ENCODE measurements at places on chromosomes 11 and 22.

- DNase-seq: no peak
These were observed 121.9 kb upstream of the MTMR2 start for GRCh38 chr11:96045622-96046456.

- no peak for DNase-seq
These were observed at the start of gene KCNA4 for GRCh38 chr11:30016588-30017363. Gene KCNA4 (minus strand): TSS chr11:30017030. CDS start chr11:30012678, 4,352 bp downstream.

DNA sequence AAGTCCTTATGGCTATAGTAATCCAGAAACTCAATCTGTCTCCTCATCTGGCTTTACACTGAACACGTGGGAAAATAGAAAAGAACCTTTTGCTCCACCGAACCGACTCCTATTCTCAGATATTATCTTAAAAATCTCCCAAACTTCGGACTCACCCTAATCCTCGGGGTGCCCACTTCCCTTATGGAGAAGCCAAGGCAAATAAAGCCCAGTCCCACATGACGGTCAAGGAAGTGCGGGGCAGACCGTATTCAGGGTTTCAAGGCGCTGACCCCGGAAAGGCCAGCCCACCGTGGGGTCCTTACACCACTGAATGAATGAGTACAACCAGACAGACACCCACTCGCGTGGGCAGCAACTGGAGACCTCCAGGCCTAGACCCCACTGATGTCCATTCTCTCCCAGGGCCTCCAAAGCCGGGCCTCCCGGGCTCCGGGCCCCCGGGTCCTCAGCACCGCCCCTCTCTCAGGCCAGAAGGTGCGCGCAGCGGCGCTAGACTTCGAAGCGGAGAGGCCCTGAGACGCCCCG is 489 bp downstream of the NUP98 start:
- no peak for DNase-seq

DNA sequence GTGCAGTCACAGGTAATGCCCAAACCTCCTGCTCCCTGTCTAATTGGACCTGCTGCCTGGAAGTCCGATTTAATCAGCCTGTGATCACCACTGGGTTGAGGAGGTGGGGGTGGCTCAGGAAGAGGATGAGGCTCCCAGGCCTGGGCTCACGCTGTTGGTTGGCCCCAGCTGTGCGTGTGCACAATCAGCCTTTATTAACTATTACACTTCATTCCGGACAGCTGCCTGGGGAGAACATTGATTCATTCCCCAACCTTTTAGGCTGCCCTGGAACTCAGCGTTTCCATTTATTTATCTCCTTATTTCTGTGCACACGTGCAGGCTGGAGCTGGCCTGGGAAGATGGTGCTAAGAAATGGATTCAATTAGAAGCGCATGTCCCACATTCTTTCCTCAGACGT is 123.4 kb downstream of the DSCAML1 start:
- DNase-seq: no peak

- DNase-seq: no peak
These were observed 14.8 kb downstream of the FAM181B start for GRCh38 chr11:82718821-82719220.

GRCh38 chr11:4054643-4055042 is 40.0 kb upstream of the RRM1 start:
- DNase-seq: no peak

DNA sequence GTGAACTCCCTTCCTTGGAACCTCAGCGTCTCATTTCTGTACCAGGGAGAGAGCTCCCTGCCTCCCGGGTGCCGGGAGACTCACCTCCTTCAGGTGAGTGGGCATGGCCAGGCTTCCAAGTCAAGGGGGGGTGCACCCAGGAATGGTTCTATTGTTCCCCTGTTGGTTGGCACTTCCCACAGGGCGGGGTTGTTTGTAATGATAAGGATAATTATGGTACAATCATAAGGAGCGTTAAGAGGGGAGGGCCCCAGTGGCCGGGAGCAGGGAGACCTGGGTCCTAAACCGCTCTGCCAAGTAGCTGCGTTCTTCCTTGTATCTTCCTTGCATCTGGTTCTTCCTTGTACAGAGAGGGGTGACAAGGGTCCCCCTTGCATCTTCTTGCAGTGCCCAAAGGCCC is 79.1 kb downstream of the LRRC32 start:
- no peak for DNase-seq

DNA sequence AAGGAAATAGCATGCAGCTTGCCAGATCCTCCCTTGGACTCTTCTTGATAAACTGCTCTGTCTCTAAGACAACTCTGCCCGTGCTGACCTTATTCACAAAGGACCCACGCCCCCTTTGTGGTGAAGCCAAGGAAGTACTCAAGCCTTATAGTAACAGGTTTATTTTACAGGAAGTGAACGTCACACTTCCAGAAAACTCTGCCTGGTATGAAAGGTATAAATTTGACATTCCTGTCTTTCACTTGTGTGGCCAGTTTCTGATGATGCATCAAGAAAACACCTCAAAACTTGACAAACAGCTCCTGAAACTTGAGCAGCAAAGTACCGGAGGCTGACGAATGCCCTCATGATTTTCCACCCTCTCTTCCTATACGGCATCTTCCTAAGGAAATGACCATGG is 12.5 kb upstream of the PELI3 start:
- no peak for DNase-seq

DNA sequence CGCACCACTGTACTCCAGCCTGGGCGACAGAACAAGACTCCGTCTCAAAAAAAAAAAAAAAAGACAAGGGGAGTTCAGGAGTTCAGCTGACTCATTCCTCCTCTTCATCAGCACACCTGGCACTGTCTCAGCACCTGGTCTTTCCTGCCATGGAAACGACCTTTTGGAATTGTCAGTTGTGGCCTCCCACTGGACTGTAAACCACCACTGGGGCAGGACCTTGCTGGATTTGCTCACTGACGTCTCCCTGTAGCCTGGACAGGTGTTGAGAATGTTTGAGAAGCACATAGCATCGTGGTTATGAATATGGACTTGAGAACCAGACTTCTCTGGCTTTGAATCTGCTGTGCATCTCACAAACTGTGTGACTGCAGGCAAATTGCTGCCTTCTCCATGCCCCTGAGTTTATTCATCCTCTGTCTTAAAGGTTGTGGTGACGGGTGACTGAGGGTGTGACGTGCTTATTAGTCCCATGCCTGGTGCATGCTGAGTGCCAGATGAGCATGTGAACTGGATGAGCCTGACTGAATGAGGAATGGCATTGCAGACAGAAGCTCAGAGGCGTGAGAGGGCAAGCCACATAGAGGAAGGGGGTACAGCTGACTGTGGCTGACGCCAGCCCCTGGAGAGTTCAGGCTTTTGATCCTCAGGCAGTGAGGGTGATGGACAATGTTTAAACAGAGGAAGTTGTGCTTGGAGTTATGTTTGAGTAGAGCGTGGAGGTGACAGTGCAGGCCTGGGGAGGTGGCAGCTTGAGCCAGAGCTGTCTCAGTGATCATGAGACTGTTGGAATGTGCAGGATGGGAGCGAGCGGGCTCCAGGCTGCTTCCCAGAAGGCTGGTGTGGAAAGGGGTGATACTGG is 12.7 kb downstream of the TOM1 start:
- DNase-seq: no peak

DNA sequence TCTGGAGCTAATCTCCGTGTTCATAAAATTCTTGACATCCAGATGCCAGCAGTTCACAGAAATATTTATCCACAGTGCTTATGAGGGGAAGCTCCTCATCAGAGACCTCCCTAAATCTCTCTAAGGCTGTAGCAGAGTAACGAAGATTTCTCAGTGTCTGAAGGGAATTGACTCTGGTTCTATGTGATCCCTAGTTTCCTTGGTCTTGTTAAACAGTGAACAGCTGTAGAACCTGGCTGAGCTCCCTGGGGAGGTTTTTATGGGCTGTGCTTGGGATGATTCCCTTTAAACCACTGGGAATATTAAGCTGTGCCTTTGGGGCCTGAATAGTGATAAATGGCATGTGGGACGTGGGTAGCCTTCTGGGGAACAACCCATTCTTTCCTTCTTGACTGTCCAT is 43.7 kb upstream of the ARHGAP20 start:
- DNase-seq: no peak

DNA sequence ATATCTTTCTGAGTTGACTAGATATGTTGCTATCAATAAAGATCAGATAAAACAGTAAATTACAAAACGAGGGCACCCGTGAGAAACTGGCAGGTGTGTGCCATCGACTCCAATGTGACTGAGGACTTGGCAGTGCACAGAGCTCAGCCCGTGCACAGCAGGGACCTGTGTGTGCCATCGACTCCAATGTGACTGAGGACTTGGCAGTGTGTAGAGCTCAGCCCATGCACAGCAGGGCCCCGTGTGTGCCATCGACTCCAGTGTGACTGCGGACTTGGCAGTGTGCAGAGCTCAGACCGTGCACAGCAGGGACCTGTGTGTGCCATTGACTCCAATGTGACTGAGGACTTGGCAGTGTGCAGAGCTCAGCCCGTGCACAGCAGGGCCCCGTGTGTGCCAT is 347.2 kb upstream of the B3GAT1 start:
- no peak for DNase-seq

DNA sequence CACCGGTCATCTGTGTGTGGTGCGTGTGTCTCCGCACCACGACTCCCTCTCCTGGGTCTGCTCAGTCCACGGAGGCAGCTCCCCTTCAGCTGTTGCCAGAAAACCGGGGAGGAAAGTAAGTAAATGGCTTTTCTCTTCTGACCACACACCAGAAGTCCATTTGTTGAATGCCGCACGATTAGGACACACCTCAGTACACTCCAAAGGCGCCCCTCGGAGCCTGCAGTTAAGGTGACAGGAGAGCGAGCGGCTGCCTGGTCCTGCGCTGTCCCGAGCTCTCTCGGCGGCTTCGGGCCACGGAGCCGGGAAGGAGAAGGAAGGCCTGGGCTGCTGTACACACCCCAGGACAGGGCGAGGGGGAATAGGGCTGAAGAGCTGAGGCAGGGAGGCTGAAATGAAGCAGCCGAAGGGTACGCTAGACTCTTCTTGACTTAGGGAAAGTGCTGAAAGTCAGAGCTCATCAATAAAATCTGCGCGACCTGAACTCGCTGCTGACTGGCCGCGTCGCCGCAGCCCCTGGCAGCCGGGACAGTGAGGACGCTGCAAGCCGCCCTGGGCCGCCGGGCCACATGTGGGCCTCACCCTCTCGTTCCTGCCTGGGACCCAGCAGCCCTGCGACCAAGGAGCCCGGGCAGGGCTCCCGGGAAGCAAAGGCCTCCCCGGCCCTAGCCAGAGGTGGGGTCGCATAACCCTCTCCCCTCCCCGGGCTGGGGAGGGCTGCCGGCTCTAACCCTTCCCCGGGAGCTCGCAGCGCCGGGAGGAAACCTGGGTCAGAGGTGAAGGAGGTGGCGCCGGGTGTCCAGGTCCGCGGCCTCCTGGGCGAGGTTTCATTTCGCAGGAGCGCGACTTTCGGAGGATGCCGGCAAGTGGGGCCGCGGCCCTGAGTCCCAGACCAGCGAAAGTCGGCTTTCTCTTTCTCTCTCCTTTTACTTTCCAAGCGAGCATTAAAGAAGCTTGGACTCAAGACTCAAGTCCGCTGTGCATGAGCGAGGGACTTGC is 1.6 kb upstream of the PAX6 start:
- DNase-seq: no peak

GRCh38 chr11:114398303-114398920 is 1.9 kb downstream of the C11orf71 start:
- DNase-seq: no peak

DNA sequence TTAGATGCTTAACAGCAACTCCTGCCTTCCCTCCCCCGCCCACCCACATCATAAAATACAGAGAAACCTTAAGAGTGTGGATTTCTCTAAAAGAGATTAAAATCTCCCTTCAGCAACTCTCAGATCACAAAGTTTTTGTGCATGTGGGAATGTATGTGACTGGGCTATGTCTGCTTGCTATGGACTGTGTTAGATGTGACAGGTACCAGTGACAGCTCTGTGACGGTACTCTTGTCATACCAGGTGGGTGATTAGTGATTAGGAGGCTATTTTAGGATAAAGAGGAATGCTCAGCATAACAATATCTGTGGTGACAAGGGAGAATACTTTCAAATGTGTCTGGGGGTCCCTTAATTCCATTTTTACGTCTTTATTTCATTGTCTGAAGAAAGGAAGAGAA is 60.2 kb downstream of the SYT9 start:
- no peak for DNase-seq

GRCh38 chr11:71178076-71178475 is 74.3 kb downstream of the SHANK2 start:
- no peak for DNase-seq

DNA sequence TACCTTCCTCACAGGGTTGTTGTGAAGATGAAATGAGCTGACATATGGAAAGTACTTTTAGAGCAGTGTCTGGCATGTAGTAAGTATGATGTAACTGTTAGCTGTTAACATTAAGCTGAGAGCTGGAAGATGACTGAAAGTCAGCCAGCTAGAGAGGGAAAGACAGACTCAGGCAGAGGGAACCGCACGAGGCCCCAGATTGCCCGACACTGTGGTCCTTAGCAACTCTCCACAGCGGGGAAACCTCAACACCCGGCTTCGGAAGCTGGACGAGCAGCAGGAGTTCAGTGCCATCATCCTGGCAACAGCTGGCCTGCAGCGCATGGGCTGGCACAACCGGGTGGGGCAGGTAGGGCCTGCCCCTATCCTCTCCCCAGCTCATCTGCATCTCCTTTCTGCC is 6.5 kb downstream of the HMBS start:
- DNase-seq: no peak

DNA sequence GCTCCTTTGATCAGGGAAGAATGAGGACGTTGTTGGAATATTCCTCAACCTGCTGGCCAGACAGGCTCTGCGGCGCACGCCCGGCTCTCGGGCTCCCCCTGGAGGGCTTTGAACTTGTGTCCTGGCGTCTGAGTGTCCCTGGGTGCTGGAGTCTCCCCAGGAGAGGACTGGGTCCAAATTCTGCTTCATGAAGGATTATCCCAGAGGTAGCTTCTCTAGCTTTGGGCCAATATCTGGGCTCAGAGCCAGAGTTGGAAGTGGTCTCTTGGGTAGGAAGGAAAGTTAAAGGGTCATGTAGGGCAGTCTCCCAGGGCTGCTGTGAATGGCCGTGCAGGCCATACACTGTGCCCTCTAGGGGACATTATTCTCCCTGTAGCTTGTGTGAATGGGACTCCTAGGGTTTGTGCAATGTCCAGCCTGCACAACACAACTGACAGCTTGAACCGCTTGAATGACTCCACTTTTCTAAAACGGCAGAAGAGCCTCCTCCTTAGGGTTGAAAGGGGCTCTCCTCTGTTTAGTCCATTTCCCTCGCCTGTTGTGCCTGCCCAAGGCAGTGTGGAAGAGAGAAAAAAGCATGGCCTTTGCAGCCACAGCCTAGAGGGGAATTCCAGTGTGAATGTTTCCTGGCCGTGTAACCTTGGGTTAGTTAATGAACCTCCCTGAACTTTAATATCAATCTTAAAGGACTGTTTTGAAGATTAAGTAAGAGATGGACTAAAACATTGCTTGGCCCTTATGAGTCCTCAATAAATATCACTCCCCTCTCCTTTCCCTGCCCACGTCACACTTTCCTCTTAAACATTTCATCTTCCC is 111.2 kb upstream of the THY1 start:
- DNase-seq: peak; percentile 54
